ENCODE measurements at places on chromosomes 12 and 14.

GRCh38 chr12:130677957-130678558, 38.0 kb downstream of the RIMBP2 start:
- DNase-seq = no peak

GRCh38 chr12:117803001-117803400, 165.8 kb downstream of the KSR2 start:
- no peak for DNase-seq

GRCh38 chr12:113366827-113367226, 8.4 kb downstream of the PLBD2 start:
- no peak for DNase-seq

DNA sequence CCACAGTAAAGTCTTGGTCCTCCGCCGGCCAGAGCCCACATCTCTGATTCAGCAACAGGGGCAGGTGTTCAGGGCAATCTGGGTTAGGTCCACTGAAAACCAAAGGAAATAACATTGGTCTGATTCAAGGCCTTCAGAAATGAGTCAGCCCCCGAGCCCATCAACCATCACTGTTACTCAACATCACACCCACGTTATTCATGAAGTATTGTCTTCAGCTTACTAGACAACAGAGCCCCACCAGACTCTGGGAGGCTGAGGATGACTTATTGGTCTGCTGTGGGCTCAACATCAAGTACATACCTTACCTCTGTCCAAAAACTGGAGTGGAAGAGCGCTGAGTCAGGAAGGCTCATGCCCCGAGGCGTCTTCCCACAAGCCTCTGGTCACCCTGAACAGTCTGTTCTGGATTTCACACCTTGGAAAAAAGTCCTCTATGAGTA, 97.5 kb downstream of the ZFP36L1 start:
- no peak for DNase-seq

DNA sequence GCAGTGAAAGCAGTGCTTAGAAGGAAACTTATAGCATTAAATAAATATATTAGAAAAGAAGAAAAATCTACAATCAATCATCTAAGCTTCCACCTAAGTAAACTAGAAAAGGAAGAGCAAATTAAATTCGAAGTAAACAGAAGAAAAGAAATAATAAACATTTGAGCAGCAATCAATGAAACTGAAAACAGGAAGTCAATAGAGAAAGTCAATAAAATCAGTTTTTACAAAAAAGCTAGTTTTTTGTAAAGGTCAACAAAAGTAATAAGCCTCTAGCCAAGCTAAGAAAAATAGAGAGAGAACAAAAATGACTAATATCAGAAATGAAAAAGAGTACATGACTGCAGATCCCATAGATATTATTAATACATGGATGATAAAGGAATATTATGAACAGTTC, 34.2 kb upstream of the KTN1 start:
- DNase-seq = no peak

GRCh38 chr12:114131824-114132223, 165.7 kb upstream of the RBM19 start:
- DNase-seq = no peak

DNA sequence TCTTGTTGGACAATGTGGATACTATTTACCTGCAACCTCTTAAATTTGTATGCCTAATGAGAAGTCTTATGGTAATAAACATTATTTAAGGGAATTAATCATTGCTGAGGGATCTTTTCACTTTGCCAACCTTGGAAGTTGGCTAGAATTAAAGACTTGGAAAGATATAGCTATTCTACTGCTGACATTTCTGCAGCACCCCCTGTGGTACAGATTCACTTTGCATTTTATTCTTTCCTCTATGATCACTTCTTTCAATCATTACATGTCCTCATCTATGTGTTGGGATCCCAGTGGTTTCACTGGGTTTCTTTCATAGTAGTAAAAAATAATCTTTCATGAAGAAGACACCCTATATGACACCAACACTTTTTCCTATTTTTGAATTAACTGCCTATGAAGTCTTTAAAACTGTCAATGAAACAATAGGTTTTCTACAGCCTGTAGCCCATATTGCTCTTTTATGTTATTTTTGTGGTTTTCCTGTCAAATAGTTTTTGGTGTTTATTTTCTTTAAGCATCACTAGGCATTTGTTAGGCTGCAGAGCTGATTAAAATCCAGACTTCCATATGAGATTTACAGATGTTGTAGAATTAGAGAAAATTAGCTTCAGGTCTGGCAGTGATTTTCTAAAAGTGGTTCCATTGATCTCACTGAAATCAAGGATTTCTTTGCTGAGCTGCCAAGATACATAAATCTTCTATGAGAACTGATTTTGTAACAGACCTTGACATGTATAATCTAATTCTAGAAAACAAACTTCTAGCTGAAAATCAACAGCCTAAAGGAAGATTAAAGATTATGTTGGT, 256.1 kb downstream of the NAV3 start:
- DNase-seq = no peak

- no peak for DNase-seq
These were observed 1.9 kb downstream of the KIF5A start for GRCh38 chr12:57551637-57552305.

- no peak for DNase-seq
These were observed 6.6 kb upstream of the PCNX4 start for GRCh38 chr14:60085085-60085484.

- no peak for DNase-seq
These were observed 159.9 kb downstream of the CAPZA3 start for GRCh38 chr12:18897823-18898222.

- DNase-seq = no peak
These were observed 609.7 kb downstream of the SLC16A7 start for GRCh38 chr12:60205500-60205899.

- peak; percentile 67 for DNase-seq
These were observed 82.6 kb downstream of the LRRC74A start for GRCh38 chr14:76908834-76909233.

DNA sequence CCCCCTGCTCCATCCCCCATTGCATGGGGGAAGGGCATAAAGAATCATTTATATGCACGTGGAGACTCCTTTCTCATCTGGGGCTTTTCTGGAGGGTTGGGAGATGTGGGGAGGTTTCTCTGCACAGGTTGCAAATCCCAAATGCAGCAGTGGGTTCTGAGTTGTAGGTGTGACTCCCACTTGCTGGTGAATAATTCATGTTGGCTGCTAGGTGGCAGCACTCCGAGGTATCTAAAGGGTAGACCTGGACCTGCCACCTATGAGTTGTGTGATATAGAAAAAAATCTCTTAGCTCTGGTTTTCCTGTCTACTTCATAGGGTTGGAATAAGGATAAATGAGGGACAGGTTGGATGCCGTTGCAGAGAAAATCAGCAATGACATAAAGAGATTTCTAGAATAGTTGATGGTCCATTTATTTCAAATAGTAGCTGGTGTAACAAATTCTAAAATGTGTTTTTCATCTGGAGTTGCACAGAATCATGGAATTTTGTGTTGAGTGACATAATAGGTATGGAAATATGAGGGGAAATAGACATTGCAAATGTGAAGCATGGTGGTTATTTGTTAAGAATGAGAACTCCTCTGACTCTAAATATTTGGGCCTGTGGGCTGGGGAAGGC, 4.6 kb downstream of the MARCHF9 start:
- peak; percentile 54 for DNase-seq

DNA sequence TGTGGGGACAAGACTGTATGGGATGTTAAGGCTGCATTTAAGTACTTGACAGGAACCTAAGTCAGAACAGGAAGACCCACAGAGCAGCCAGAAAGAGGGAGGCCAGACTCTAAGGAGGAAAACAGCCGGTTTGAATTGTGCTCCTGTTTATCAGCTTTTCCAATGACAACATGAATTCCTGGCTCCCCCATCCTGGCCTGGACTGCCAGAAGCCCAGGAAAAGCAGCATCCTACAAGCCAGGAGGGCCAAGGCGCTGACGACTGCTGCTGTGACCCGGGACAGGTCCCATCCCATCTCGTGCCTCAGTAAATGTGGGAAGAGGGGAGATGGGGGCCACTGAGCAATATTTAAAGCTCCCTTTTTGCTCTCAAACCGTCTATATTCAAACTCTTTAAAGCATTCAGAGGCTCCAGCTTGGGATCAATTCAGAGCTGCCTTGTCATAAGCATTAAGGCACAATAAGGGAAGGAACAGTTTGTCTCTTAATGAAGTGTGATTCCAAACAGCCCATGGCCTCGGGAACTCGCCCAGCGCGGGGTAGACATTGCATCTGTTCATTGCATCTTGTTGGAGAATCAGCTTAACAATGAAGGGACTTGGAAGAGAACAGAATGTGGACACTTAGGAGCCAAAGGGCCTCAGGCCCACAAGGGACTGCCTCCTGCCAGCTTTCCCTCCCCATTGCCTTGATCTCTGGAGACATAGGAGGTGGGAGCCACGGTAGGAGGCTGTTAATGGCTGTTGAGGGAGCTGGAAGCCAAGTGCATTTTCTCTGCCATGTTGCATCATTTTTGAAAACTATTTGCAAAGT, 49.6 kb downstream of the CMKLR1 start:
- DNase-seq = no peak

DNA sequence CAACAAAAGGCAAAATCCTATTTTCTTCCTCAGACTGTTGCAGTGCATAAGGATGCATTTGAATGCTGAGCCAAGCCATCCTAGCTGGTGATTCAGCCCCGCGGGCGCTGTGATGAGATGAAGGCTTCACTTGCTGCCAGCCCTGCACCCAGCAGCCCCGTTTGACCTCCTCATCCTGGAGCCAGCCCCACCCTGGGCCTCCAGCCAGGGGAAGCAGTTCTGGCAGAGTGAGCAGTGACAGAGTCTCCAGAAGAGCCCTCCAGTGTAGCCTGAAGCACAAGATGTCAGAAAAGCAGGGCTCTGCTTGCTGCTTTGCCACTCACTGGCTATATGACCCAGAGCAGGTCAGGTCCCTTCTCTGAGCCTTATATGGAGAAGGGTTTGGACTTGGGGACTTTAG, 96.2 kb upstream of the HSPB8 start:
- no peak for DNase-seq

DNA sequence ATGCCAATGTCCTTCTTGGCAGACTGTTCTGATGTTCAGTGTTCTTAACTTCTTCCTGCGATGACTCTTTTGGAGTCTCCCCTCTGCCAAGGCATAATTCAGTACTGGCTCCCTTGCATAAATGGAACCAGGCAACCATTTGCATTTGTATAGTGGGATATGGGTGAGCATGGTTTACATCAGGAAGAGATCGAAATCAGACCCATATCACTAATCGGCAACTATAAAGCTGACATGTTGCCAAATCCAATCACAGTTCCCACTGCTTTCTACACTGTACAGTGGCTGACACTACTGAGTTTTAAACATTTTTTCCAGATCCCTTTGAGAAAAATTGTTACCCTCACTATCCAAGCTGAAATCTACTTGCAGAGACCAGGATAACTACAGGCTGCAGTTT, 83.8 kb downstream of the KITLG start:
- no peak for DNase-seq

DNA sequence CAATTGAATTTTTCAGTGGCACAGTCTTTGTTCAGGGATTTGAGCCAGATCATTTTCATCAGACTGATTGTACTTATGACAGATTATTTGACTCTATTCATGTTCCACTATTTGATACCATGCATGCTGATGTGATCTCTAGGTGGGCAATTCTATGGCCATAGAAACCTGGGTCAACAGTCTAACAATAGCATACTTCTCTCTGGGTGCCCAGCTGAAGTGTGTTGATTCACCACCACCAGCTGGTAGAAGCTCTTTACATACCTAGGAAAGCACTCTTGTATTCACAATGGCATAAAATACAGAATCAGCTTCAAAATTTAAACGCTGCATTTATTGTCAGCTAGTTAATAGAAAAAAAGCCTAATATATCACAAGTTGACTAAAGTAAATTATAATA, 90.2 kb upstream of the TMTC2 start:
- DNase-seq = no peak

DNA sequence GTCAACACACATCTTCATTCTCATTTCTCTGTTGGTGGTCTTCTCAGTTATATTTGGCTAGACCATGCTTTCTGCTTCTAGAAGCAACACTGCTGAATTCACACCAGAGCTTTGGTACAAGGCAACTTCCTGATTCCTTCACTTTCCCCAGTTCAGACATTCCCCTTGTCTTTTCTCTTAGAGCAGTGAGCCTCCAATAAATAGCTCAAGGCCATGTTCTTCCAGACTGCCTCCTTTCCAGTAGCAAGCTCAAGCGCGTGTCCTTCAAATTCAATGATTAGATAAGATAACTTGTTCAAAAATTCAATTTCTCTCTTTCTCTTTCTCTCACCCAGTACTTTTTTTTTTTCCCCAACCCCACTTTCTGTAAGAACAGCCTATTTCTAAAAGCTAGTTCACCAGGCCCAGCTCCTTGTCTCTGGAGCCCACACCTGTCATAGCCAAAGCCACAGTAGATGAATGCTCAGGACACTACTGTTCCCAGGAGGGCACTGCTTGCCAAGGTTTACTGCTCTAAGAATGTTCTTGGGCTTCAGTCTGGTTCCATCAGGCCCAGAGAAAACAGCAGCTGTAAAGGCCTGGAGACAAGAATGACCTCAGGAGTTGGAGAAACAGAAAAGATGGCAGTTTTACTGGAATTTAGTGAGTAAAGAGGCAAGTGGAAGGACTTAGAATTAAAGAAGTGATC, 17.7 kb downstream of the TBK1 start:
- no peak for DNase-seq

GRCh38 chr12:6603095-6603567, 4.0 kb downstream of the CHD4 start:
- DNase-seq = peak; percentile 45

DNA sequence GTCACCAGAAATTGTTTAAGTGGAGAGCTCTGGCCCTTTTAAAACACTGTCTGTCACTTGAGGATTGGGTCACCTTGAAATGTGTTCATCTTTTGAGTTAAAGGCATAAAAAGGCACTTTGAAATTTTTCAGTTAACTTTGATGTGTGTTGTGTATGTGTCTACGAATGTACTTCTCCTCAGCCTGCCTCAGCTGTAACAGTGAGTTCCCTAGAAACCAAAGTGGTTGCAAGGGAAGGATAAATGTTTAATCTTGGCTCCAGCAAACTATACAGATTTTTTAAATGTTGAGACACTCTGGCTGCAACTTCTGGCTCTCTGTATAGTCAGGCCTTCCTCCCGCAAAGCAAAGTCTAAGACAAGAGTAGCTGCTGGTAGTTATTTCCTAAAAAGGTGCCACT, 8.3 kb downstream of the DERA start:
- no peak for DNase-seq

DNA sequence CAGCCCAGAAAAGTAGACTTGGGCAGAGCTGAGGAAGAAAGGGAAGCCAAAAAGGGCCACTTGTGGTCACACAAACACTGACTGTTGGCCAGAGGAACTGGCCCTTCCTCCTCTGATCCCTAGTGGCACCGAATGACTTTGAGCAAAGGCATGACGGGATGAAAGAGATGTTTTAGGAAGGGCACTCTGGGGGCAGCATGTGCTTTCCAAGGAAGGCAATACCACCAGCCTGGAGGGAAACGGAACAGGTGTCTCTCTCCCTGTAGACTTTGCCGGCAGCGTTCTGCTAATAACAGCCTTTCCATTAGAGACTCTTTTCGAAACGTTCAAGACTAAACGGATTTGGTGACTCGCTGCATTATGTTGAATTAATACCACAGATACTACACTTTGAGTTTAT, 12.3 kb upstream of the FBXO21 start:
- DNase-seq = no peak

GRCh38 chr14:100291305-100292075, 14.8 kb downstream of the SLC25A29 start:
- no peak for DNase-seq
